ENCODE measurements at places on chromosomes 13 and 19.
A peak's percentile ranks its signal among the peaks of the same experiment; 100 is the strongest.

DNA sequence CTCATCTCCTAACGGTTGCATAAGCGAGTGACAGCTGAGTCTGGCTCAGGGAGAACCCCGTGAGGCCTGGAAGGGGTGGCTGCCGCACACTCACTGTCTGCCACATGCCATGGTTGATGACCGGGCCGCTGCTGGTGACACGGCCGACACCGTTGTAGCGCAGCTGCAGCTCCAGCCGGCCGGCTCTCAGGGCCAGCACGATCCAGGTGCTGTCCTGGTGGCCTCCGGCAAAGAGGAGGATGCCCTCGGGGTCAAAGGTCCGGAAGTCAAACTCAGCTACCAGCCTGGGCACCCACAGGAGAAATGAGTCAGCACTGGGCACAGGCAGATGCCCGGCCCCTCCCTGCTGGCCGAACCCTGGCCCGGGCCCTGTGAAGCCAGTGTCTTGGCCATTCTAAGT lies 31.7 kb downstream of the GAS6 start:
- H3K27ac ChIP-seq, result no peak overlapping the region
- H3K27me3 ChIP-seq, result no peaks in the 10 kb centered on the region
- H3K4me3 ChIP-seq, result no peak overlapping the region

- H3K27me3 ChIP-seq, result peaks cover 8% of the 10 kb centered on the region
- DNase-seq, result no peak
- H3K4me1 ChIP-seq, result peaks cover 49% of the 10 kb centered on the region
Measured at GRCh38 chr19:55278391-55279135, 1.3 kb downstream of the HSPBP1 start.

DNA sequence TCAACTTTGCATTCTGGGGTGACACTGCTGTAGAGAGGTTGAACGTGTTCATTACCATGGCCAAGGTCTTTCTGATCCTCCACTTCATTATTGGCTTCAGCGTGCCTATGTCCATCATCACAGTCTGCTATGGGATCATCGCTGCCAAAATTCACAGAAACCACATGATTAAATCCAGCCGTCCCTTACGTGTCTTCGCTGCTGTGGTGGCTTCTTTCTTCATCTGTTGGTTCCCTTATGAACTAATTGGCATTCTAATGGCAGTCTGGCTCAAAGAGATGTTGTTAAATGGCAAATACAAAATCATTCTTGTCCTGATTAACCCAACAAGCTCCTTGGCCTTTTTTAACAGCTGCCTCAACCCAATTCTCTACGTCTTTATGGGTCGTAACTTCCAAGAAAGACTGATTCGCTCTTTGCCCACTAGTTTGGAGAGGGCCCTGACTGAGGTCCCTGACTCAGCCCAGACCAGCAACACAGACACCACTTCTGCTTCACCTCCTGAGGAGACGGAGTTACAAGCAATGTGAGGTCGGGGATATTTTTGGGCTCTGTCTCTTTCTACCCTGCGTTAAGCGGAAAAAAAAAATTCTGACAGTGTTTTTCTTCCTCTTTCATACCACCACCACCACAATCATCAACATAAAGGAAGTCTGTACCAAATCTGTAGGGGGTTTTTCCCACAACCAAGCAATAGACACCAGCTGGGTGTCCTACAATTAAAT lies 29.5 kb downstream of the FPR3 start:
- H3K27ac ChIP-seq, result no peak overlapping the region
- H3K4me3 ChIP-seq, result no peak overlapping the region
- no peaks in the 10 kb centered on the region for H3K36me3 ChIP-seq
- no peaks in the 10 kb centered on the region for H3K4me1 ChIP-seq
- DNase-seq, result no peak

- H3K36me3 ChIP-seq, result peaks cover 23% of the 10 kb centered on the region
- peak within 1 kb of the TSS; percentile 75 for H3K4me3 ChIP-seq
- peaks cover 51% of the 10 kb centered on the region for H3K4me1 ChIP-seq
- peak; percentile 42 for DNase-seq
Measured at GRCh38 chr19:55647732-55648584, at the start of gene CCDC106. TSS of gene CCDC106 (plus strand) at chr19:55648212. CDS start at chr19:55649047, 835 bp downstream.

DNA sequence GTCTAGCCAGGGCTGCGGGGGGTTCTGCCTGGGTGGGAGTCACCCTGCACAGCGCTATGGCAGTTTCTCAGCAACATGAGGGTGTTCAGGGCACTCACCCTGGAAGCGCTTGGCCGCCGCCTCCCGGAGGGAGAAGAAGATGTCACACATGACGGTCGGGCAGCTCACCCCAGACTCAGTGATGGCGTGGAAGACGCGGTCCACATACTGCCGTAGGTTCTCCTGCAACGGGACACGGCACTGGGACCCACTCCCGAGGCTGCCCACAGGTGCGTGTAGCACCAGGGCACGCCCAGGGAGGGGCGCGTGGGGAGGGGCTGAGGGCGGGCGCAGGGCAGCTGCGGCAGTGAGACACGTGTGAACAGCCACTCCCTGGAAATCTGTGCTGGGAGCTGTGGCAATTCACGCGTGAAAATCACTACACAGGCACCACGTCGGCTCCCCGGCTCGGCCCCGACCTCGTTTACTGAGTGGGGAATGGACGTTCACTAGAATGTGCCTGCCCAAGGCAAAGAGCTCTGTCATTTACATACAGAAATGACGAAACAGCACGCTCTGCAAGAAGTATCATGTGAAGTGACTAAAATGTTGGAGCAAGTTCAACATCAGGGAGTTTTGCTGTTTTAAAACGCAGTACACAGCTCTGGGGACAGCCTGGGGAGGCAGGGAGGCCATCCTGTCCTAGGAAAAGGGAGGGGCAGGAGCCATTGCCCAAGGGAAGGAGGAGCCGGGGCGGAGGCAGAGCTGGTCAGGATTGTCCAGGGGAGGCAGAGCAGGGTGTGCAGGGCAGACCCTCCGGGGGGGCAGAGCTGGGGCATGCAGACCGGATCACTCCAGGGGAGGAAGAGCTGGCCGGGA lies 41.5 kb upstream of the C13orf46 start:
- H3K4me3 ChIP-seq, result no peak overlapping the region
- H3K27ac ChIP-seq, result peak overlapping the region; percentile 19
- H3K36me3 ChIP-seq, result peaks cover 31% of the 10 kb centered on the region
- no peaks in the 10 kb centered on the region for H3K4me1 ChIP-seq

DNA sequence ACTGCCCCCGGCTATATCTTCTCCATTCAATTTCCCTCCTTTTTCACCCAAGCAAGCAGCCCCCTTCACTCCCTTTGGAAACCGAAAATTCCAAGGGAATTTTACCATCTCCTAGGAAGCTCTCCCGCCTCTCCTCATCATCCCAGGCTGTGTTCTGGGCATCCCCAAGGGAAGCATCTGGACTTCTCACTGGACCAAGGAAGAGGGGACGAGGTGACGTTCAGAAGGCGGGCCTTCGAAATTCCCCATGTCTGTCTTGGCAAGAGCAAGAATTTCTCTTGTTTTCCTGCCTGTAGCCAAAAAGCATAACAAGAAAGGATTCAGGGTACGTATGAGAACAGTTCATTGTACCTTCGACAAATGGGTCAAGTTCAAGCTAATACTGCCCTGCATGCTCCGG lies 6.1 kb downstream of the TPRX2 start:
- H3K27ac ChIP-seq, result no peak overlapping the region
- H3K4me1 ChIP-seq, result no peaks in the 10 kb centered on the region
- no peaks in the 10 kb centered on the region for H3K36me3 ChIP-seq
- H3K27me3 ChIP-seq, result peaks cover 10% of the 10 kb centered on the region
- H3K4me3 ChIP-seq, result no peak overlapping the region
- DNase-seq, result no peak

- no peaks in the 10 kb centered on the region for H3K27me3 ChIP-seq
- no peak for DNase-seq
- no peak overlapping the region for H3K4me3 ChIP-seq
- H3K27ac ChIP-seq, result no peak overlapping the region
- H3K4me1 ChIP-seq, result peaks cover 28% of the 10 kb centered on the region
Measured at GRCh38 chr13:45179428-45179827, 21.4 kb downstream of the KCTD4 start.
